K562 (cell line): ENCODE measurements at places on chromosomes 6 and 20. TPM values are rescaled to one million over a fixed set of nuclear protein-coding genes. Genes with fewer than 3 reads are reported as not detected.

- no peak for DNase-seq
These were observed 35.1 kb downstream of the TULP4 start for GRCh38 chr6:158347335-158347734.

Gene ESR1
- 0.27 and 0.31 TPM in 2 replicates for total RNA-seq

- DNase-seq = no peak
These were observed 2.2 kb downstream of the UBD start for GRCh38 chr6:29557320-29557719.

Gene NKAIN2
- total RNA-seq = not detected in 2 replicates

DNA sequence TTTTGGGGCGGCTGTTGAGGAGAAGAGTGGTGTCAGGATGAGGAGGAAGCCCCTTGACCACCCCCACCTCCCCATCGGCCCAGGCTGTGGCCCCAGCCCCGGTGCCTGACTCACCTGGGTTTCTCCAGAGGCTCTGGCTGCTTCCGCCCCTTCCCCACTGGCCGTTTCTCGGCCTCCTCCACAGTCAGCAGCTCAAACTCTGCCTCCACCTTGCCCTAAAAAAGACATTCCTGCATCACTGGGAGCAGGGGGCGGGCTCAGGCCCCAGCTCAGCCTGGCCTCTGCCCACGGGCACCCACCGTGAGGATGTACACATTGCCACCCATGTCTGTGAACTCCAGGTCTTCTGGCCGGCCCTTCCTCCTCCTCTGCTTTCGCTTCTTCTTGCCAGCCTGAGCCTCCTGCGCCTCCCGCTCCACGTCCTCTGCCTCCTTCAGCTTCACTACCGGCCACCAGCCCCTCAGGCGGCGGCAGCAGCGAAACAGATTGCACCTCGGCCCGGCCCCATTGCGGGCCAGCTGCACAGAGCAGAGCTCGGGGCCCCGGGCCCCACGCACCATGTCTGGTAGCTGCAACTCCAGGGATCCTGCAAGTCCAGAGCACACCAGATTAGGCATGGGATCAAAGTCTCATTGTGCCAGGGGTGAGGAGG lies 17.3 kb downstream of the ERGIC3 start:
- DNase-seq = no peak
